ENCODE measurements at places on chromosomes 2 and 18. TPM values are rescaled to one million over a fixed set of nuclear protein-coding genes. Genes with fewer than 3 reads are reported as not detected.

Gene SLC5A7
- not detected for total RNA-seq

Gene APLF
- 2.5 TPM for total RNA-seq

Gene UGT1A4
- total RNA-seq: not detected

Gene TGIF1
- 42.7 TPM for total RNA-seq

Gene RESP18
- total RNA-seq: not detected

Gene LCT
- total RNA-seq: 0.16 TPM

Gene EGR4
- total RNA-seq: 0.18 TPM

Gene SCYGR4
- total RNA-seq: not detected

Gene FARP2
- 30.7 TPM for total RNA-seq

Gene AGXT
- not detected for total RNA-seq

GRCh38 chr18:44458777-44459176 is 221.9 kb upstream of the SETBP1 start:
- no peak for DNase-seq

- no peak for DNase-seq
Measured at GRCh38 chr18:23115683-23116096, 19.6 kb upstream of the CABLES1 start.

DNA sequence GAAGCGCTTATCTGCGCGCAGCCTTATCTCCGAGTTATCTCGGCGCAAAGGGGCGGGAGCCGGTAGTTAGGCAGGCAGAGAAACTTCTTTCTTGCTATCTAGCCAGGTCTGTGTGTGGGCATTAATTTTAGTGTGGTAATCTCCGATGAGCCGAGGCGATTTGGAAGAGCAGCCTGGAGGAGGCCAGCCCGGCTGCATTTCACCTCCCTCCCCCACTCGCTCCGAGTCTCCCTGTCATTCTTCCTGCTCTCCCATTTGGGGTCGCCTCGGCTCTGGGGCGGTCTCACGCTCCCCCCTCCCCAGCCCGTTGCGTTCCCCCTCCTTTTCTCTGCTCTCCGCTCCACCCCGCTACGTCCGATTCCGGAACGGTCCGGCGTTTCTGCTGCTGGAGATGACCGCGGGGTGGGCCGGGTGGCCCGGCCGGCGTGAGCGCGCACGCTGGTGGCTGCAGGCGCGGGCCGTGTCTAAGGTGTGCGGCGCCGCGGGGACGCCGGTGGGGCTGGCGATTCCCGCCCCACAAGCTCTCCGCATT is 566 bp downstream of the GATA6 start:
- peak; percentile 26 for DNase-seq

DNA sequence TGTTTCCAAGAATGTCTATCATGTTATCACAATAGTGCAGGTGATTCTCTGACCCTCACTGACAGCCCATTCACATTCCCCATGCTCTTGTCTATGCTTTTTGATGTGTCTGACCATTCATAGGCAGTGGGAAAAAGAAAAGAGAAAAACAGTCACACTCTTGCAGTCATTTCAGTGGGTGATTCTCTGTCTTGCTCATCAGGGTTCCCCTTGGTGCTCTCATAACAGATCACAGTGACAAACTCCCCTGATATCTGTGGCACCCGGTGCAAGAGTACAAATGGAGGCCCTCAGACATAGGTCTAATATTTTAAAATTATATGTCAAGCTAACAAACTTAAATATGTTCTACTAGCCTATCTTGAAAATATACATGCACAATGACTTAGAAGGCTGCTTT is 72.7 kb upstream of the PPP1CB start:
- DNase-seq: peak; percentile 56

DNA sequence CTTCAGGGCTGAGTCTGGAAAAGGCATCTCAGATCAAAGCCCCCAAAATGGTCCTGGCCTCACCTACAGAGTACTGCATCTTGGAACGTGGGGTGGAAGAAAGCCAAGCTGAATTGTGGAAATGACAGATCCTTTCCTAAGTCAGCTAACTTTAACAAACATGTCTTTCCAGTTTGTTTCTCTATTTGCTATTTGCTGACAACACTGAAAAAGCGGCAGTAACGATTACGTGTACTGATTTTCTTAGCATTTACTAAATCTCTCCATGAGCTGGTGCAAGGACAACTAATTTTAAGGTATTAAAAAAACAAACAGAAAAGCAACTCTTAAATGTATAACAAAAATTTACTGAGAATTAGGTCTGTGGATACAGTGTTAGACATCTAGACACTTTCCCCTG is 1.1 kb downstream of the HIBCH start:
- no peak for DNase-seq

- no peak for DNase-seq
Measured at GRCh38 chr2:183291436-183291835, 167.2 kb downstream of the NUP35 start.

- DNase-seq: no peak
Measured at GRCh38 chr18:3400567-3401296, 49.2 kb upstream of the TGIF1 start.

GRCh38 chr2:113185664-113186432 is 12.1 kb downstream of the PSD4 start:
- no peak for DNase-seq

GRCh38 chr2:19748073-19748375 is 153.8 kb downstream of the TTC32 start:
- no peak for DNase-seq
